ENCODE measurements at places on chromosomes 3 and 15.

GRCh38 chr3:190848870-190849269 lies 13.6 kb downstream of the GMNC start:
- no peak for DNase-seq

- DNase-seq = no peak
Measured at GRCh38 chr3:55624238-55624637, 137.1 kb upstream of the WNT5A start.

- no peak for DNase-seq
Measured at GRCh38 chr15:88219623-88220022, 36.9 kb downstream of the NTRK3 start.

DNA sequence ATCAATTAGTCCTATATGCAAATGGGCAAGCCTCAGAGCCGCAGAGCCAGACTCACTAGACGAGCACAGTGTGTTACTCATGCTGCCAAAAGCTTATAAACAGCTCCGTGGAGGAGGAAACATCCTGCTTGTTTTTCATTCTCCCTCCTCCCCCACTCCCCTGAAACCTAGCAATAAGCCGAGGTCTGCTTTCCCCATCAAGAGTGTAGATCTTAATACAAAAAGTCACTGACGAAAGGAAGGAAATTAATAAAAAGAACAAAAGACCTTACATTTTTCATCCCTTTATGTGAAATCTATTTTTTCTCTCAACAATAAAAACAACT lies 88.5 kb downstream of the XXYLT1 start:
- DNase-seq = no peak

DNA sequence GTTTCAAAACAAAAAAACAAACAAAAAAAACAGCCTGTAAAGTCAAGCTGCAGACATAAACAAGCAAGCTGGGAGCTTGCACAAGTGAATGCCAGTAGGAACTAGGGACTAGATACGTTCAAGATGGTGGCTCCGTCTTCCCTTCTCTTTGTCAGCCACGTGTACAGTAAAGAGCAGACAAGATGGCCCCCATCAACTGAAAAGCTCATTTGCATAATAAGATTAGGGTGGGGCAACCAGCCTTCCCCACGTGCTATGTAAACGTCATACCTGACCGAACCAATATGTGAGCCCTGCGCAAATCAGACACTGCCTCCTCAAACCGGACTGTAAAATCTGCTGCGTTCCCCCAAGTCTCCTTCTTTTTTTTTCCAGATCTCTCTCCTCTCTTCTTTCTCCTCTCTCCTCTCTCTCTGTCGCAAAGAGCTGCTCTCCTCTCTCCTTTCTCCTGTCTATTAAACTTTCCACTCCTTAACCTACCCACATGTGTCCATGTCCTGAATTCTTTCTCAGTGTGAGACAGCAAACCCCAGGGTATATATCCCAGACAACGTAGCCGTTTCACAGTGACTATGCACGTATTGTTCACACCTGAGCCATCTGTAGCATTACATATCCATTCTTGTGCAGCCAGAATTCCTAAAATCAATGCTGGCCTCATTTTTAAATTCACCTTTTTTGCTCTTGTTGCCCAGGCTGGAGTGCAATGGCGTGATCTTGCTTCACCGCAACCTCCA lies 31.2 kb upstream of the FXR1 start:
- DNase-seq = no peak

DNA sequence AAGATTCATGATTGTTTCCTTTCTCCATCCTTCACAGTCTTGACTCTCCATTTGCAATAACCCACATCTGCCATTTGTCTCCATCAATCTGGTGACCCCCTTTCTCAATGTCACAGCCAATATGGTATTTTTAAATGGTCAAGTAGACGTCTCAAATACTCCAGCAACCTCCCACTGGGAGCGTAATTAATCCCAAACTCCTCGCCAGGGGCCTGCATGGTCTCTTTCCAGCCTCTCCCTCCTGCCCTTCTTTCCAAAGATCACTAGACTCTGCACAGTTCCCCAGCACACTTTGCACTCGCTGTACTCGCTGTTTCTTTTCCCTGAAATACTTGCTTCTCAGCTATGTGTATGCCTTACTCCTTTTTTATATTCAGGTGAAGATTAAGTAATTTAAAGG lies 115.3 kb downstream of the PLCH1 start:
- DNase-seq = no peak

GRCh38 chr3:7025581-7026300 lies 164.8 kb downstream of the GRM7 start:
- DNase-seq = no peak

DNA sequence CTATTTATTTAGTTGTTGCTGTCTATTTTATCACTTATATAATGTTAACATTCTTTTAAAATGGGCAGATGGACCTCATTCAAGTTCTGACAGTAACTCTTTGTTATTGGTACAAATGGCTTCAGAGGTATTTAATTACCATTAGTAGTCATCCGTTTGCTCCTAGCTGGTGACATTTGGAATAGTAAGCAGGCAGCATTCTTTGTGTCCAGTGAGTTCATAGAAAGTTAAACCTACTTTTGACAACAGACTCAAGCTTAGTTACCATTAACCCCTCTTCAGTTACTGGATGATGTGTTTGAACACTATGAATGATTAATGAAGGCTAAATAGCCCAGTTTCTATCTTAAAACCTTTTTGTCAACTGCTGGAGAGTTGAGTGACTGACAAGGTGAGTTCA lies 500.7 kb upstream of the ATP11B start:
- DNase-seq = no peak

- no peak for DNase-seq
Measured at GRCh38 chr3:79018265-79018664, 749.5 kb downstream of the ROBO1 start.
